ENCODE measurements at places on chromosomes 13 and 19.
A peak's percentile ranks its signal among the peaks of the same experiment; 100 is the strongest.

GRCh38 chr19:55673889-55674288 is 1.1 kb upstream of the EPN1 start:
- no peak for DNase-seq

DNA sequence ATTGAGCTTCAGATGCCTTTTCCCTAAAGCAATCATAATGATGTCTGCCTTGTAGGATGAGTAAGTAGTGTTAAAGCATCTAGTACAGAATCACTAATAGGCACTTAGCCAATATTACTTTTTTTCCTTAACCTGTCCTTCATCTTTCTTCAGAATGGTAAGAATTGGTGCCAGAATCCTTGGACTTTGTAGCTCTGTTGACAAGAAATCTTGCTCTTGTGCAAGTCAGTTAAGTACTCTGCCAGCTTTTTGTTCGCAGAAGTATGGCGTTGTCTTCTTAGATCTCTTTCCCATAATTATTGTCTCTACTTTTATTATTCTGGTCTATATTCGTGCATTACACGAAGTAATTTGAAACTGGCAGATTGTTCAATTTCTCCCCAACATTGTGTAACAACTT is 554.5 kb downstream of the PCDH9 start:
- DNase-seq: no peak

DNA sequence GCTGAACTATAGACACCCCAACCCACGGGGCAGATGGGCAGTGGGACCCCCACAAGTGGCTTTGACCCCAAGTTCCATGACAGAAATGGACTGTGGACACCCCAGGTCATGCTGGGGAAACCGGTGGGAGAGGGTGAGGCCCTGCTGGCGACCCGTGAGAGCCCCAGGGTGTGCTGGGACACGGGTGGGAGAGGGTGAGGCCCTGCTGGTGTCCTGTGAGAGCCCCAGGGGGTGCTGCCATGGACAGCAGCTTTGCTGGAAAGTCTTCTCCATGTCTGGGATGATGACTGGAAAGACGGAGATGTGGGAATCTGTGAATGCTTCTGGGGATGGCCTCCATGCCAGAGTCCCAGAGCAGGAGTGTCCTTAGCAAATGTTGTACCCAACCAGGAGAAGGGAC is 148.4 kb downstream of the URI1 start:
- DNase-seq: no peak

GRCh38 chr13:42048684-42049453 is 421 bp downstream of the DGKH start:
- DNase-seq: peak; percentile 57

GRCh38 chr19:51704626-51705025 is 11.5 kb downstream of the SPACA6 start:
- DNase-seq: no peak

DNA sequence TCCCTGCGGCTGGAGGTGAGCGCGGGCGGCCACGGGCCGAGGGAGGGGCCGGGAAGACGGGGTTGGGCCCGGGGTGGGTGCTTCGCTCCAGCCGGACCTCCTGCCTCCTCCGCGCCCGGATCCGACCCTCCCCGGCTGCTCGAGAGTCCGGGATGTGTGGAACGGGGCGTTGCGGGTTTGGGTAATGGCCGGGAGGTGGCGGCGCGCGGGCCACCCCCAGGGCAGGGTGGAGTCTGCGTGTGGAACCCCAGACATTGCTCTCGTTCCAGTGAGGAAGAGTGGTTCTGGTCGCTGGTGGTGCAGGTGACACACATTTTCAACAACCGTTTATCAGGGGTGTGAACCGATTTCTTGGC is 38.8 kb downstream of the ARHGEF7 start:
- peak; percentile 35 for DNase-seq

DNA sequence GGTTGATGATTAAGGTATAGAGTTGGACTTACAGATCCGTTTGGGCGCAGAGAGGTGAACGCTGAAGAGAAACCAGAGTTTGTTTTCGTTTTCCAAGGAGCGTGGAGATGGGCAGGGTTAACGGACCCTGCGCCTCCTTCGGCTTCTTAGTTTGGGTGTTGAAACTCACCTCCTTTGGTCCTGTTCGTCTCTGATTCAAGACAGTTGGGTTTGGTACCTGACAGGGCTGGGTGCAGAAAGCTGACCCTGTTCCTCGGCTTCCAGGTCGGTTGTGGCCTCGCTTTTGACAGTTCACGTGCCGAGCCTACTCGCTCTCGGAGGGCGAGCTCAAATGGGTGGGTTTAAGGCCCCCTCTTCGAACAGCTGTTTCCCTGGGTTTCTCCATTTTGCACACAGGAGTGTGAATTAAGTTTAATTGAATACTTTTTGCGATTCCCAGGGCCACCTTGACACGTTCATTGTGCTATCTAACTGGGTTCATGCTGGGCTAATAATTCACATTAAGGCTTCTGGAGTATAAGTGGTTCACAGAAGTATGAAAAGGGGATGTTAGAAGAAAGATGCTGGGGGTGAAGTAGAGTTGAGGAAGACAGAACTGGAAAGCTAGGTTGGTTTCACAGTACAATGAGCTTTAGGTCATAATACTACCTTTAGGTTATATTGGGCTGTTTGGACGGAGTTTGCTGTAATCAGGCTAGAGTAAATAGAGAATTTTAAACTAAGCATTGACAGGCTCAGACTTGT is 638 bp downstream of the USPL1 start:
- DNase-seq: no peak

- DNase-seq: peak; percentile 44
These were observed 4.9 kb downstream of the FXYD3 start for GRCh38 chr19:35120492-35120891.

All from muscle of back (tissue), 13 donors.